Cortex of kidney (tissue), 1 donor: ENCODE measurements at places on chromosomes 2 and 18.

DNA sequence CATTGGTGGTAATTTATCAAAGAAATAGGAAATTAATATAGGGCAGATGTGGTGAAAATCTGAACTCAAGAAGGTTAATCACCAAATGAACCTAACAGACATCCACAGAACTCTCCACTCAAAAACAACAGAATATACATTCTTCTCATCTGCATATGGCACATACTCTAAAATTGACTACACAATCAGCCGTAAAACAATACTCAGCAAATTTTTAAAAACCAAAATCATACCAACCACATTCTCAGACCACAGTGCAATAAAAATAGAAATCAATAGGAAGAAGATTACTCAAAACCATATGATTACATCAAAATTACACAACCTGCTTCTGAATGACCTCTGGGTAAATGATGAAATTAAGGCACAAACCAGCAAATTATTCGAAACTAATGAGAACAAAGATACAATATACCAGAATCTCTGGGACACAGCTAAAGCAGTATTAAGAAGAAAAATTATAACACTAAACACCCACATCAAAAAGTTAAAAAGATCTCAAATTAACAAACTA, 31.0 kb downstream of the RBM43 start:
- no peak for DNase-seq

DNA sequence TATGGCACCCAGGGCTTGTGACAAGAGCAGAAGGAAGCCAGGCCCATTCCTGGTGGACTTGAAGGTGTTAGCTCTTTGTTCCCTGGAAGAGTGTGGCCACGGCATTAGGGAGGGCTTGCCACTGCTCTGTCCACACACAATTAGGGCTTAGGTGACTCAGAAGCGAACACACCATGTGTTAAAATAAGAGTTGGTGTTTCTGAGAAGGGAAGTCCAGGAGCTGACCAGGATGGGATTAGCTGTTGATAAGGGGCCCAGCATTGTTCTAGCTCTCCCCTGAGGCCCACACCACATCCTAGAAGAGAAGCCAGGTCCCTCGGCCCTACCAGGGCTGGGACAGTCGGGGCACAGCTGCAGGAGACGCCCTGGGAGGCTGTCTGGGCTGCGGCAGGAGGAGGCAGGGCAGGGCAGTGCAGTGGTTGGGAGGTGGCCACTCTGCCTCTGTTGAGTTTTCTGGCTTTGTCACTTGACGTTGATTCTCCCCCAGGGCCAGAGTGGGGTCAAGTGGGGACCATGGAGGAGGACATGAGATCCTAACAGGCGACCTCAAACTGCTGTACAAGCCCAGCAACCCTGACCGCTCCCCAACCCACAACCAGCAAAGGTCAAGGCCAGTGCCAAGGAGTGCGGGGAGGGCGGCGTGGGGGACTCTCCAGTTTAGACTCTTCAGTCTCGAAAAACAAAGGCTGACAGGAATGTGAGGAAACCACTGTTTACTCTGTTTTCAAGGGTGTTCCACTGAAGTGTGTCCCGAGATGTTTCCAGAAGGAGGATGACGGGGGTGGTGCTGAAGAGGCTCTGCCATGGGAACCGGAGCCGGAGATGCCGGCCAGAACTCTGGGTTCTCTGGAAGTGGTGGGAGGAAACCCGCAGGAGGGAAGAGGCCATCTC, 16.8 kb downstream of the GNLY start:
- DNase-seq, result no peak

DNA sequence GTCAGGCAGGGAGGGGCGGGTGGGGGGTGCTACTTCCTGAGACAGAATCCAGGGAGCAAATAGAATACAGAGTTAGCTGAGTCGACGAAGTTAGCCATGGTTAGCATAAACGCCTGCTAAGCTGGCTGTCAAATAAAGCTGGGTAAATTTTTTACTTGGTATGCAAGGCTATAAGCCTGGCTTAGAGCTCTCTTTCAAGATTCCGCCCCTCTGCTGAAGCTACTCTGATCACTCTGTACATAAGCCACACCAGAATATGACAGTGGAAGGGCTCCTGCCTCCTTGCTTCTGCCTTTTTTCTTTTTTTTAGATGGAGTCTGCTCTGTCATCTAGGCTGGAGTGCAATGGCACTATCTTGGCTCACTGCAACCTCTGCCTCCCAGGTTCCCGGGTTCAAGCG, 58.3 kb downstream of the CYRIA start:
- no peak for DNase-seq

GRCh38 chr18:23422751-23423418, 30.2 kb upstream of the RIOK3 start:
- no peak for DNase-seq

GRCh38 chr2:197929008-197929885, 124.9 kb downstream of the PLCL1 start:
- no peak for DNase-seq

GRCh38 chr2:230939691-230940470, 14.8 kb upstream of the GPR55 start:
- DNase-seq, result no peak

DNA sequence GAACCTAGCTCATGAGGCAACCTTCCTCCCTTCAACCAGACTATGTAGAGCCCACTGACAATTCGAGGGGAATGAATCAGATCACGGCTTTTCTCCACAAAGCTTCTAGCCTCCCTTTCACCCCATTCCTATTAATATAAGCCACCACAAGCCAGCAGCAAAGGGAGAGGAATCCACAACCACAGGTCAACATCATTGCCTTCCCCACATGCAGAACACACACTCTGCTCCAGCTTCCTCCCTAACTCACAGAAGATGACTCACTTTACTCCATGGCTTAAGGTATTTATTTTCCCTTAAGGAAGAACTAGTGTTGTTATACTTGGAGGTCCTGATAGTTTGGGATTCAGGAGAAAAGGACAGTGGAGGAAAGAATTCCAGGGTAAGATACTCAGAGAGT, 272.2 kb downstream of the C1D start:
- no peak for DNase-seq

GRCh38 chr2:213934560-213934959, 476.3 kb upstream of the VWC2L start:
- no peak for DNase-seq

GRCh38 chr2:175926272-175926671, 75.8 kb downstream of the LNPK start:
- no peak for DNase-seq

GRCh38 chr2:40034198-40034597, 255.1 kb upstream of the THUMPD2 start:
- DNase-seq, result no peak

DNA sequence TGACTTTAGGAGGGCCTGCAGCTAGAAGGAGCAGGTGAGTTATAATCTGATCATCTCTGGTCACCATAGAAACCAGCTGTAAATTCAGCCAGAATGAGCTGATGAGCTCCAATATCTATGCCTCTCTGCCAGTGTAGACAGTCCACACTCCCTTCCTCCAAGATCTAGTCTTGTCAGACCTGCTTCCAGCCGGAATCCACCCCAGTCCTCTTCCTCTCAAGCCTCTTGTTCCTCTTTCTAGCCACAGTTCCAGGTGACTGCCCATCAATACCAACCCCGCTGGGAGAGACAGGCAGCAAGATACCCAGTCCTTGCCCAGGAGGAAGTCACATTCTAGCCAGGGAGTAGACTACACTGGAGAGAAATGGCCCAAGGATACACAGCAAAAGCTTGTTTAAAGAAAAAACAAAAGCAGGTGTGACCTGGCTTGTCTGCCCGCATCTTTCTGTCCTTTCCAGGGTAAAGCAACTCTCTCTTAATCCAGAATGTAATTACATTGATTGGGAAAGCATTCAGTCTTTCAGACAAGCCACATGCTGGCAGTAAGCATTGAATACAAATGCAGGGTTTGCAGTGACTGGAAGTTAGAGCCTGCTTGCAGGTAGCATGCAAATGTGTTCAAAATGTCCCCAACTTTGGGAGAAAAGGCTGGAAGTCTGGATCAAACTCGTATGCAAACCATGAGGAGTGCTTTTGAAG, 9.0 kb upstream of the SLC35F6 start:
- no peak for DNase-seq

GRCh38 chr2:159410276-159410675, 123.8 kb upstream of the WDSUB1 start:
- no peak for DNase-seq

- DNase-seq, result no peak
These were observed 58.7 kb downstream of the STPG4 start for GRCh38 chr2:47096451-47096850.

DNA sequence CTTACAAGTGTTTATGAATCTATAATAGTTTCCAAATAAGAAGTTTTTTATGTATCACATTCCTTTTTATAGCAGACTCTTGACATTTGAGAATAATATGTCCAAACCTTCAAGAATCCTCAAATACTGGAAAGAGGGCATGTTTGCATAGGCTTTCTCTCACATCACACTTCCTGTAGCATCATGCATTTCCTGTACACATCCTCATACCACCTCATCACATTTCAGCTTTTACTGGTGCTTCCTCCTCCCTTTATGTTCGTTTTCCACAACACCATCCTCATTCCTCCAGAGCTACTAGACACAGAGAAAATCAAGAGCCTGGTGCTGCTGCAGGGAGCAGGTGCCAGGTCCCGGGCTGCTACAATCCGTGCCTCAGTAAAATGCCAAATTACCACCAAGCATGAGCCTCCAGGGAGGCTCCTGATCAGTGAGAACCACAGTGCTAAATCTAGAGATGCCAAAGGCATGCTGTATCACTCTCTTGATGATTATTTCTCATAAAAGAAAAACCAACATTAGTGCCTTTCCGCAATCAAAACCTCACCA, 137.7 kb upstream of the CYP1B1 start:
- no peak for DNase-seq

DNA sequence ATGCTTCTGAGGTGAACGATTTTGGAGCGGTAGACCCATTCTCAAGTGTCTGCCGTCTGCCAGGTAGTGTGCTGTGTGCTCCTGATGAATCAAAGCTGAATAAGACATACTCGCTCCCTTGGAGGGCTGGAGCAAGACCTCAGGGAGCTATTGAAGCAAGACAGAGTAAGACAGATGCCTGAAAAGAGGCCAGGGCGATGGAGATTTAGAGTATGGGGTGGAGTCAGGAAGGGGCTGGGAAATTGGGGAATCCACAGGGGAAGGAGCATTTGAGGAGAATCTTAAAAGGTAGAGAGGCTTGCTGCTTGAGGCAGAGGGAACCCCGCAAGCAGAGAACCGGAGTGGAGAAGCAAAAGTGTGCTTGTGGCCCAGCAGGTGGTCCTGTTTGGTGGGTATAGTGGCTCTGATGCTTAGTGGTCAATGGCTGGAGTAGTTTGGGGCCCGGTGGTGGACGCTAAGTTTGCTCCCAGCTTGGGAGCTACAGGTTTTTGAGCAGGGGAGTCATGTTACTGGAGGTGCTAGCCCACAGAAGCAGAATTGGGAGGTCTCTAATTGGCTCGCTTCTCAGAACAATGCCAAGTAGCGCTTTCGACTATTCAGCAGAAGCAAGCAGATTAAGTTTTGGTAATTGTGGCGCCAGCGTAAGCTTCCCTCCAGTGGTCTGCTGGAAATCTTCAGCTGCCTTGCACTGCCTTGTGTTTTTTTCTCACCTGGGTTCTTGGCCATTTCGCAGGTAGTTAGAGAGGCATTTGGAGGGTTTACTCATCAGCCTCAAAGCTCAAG, 2.0 kb downstream of the CNNM4 start:
- DNase-seq, result no peak

GRCh38 chr2:9610781-9611548, 19.8 kb downstream of the YWHAQ start:
- no peak for DNase-seq

DNA sequence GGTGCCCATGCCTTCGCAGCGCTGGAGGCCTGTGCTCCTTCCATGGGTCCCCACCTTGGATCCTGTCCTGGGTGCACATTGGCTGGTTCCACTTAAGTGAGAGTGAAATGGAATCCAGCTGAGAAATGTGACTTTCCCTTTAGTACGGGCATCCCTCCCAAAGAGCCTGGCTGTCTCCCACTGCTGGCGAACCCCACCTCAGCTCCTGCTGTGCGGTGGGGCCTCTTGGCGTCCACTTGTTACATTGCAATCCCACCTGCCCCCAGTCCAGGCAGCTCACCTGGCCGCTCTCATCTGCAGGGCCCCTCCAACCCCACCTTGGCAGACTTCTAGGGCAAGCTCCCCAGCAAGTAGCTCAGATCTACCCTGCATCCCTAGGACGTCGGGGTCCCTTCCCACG, 35.5 kb upstream of the GNAL start:
- DNase-seq, result no peak

DNA sequence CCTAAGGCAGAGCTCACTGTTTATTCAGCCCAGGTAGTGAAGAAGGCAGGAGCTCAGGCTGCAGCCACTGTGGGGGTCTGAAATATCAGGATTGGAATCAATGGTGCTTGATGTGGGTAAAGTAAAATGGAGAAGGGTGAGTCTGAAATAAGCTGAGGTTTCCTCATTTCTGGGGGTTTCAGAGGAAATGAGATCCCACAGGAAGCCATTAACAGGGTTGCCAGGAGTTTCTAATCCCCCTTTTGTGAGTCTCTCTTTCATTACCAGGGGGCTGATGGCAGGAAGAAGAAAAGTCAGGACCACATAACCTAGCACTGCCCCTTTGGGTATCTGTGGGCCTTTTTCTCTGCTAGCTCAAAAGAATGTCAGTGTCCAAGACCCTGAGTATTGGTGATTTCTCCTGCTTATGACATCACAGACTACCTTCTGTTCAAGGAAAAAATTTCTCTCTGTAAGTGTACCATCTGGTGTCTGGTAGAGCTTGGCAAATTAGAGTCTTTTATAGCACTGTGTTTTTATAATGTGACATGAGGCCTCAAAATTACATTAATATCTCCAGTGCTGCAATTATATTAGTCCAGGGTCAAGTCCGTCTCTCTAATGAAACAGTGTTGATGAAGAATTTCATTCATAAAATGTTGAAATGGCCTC, 56.0 kb downstream of the LBH start:
- no peak for DNase-seq

DNA sequence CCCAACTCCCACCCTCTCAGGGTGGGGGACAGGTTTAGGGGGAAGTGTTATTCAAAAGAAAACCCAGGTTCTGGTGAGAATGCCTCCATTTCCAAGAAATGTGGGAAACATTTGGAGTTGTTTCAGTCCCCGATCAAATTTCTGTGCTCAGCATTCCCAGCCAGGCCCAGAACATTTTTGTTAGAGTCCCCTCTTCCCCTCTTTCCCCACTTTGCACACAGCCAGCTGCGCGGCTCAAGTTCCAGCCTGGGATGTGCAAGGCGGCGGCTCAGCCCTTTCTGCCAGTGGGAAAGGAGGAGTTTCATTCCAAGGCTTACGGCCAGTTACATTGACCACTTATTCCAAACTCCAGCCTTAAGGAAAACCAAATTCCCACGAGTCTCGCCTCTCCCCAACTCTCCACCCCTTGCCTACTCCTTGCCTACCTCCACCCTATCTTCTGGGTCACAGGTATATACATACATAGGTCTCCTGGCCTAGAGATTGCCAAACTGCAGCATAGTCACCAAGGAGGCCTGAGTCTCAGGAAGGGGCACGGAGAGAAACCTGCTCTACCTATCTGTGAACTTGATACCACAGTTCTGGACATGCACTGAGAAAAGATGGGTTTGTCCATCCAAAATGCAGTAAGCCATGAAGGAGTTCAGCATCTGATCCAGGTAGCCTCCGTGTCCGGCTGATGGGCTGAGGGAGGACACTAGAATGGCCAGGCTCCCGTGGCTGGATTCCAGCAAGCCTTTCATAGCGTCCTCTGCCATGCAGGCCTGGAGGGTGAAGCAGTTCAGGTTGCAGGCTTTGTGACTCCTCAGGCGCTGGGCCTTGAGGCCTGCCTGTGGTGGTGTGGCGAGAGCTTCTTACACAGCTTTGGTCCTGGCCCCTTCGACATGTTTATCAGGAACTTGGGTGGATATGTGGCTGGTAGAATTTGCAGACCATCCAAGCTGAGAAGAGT, 154.5 kb downstream of the ZFP36L2 start:
- DNase-seq, result no peak

GRCh38 chr2:64768491-64769005, 114.8 kb upstream of the SERTAD2 start:
- DNase-seq, result no peak
